ENCODE measurements at places on chromosomes 3 and 15.

GRCh38 chr3:16090706-16091105 is 83.8 kb upstream of the GALNT15 start:
- no peak for DNase-seq

GRCh38 chr3:49607105-49607591 is 52.9 kb downstream of the BSN start:
- DNase-seq: no peak

DNA sequence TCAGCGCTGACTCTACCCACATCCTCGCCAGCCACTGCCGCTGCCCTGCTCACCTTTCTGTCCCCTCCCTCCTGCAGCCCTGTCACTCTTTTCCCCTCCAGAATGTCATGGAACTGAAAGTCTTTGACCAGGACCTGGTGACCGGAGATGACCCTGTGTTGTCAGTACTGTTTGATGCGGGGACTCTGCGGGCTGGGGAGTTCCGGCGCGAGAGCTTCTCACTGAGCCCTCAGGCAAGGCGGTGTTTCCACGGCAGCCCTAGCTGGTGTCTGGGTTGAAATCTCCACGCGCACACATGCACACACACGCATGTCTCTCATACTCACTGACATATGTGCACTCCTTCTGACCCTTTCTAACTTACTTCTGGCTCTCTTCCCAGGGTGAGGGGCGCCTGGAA is 2.0 kb downstream of the PLA2G4B start:
- DNase-seq: no peak

- DNase-seq: no peak
These were observed 4.9 kb downstream of the LPP start for GRCh38 chr3:188158731-188159310.

DNA sequence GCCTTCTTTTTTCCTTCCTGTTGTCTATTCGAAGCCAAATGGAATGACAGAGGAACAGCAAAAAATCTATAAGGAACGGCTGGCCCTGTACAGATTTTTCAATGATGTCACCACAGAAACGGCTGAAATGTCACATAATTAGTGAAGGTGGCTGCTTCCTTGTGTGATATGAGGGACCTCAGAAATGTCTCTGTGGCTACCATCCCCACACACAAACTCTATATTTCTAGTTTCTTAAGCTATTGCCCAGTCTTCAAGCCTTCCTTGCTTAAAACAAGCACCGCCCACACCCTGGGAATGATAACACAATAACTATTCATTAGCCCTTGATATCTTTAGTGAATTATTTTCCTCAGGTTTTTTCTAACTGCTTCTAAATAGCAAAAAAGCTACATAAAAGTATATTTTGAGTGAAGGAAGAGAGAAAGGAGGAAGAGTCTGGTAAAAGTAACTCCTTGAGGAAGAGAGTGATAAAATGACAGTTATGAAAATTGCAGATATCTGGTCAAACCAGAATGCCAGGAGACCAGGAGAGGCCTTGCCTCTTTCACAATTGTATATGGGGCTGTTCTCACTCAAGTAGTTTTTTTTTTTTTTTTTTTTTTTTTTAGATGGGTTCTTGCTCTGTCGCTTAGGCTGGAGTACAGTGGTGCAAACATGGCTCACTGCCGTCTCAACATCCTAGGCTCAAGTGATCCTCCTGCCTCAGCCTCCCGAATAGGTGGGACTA is 38.7 kb downstream of the FMN1 start:
- DNase-seq: no peak

- no peak for DNase-seq
These were observed 93.4 kb upstream of the UMPS start for GRCh38 chr3:124636863-124637296.

GRCh38 chr3:72587282-72587681 is 261.0 kb downstream of the SHQ1 start:
- DNase-seq: no peak

DNA sequence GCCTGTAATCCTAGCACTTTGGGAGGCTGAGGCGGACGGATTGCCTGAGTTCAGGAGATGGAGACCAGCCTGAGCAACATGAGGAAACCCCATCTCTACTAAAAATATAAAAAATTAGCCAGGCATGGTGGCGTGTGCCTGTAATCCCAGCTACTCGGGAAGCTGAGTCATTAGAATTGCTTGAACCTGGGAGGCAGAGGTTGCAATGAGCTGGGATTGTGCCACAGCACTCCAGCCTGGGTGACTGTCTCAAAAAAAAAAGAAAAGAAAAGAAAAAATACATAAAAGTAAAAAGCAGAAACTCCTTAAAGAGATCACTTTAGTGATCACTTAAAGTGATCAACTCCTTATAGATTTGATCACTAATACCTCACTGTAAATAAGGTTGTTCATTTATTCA is 78.0 kb downstream of the GMPS start:
- no peak for DNase-seq

GRCh38 chr15:94040541-94041248 is 190.7 kb upstream of the MCTP2 start:
- no peak for DNase-seq

DNA sequence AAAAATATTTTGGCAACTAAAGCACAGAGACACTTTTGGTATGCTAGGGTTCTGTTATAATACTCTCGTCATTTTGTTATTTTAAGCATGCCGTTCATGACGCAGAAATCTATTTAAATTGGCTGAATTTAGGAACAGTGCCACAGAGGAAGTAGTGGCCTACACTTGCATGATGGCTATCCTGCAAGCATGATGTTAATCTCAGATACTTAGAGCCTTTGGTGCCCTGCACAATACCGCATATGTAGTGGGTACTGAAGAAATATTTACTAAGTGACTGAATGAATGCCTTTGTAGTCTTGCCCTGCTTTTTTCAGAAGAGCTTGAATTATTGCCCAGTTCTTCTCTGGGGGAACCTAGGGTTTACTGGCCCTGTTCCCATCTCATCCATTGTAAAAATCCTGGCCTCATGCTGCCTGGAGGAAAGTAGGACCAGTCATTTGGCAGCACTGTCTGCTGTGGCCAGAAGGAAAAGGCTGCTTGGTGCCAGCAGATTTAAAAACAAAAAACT is 79.0 kb downstream of the SERPINI1 start:
- DNase-seq: no peak

DNA sequence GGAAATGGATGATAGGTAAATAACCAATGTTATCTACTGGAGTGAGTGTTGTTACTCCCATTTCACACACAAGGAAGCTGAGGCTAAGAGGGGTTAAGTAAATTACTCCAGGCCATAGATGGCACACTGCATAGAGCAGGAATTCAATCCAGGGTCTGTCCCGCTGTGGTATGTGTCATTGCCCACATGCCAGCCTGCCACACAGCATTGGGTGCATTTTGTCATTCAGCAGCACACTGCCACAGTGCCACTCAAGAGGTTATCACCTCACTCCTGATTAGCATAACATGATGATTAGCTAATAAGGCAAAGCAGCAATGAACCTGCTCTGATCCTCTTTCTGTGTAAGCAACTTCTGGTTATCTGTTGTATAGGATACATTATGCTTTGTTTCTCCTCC is 157.4 kb upstream of the CTNNB1 start:
- DNase-seq: no peak

DNA sequence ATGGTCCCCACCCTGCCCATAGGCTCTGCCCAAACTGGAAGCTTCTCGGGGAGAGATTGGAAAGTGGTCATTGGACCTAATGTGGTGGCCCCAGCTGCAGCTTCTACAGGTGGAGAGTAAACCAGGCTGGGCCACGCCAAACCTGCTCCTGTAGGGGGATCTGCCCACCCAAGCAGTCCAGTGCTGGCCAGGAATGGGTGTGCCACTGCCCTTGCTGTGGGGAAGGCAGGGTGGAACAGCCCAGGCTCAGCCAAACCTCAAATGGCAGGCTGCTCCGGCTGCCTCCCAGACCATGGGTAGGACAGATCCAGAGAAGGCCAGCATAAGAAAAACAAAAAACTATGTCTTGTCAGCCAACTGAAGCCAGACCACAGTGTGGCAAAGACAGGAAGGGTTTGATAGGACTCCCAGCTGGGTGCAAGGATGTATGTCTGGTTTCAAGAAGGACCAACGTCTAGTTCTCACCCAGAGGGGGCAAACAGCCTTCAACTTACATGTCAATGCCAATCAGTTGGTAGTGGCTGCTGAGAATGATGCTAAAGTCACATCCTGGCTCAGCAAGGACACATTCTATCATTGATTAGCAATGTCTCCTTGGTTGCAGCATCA is 267.3 kb downstream of the UACA start:
- no peak for DNase-seq

DNA sequence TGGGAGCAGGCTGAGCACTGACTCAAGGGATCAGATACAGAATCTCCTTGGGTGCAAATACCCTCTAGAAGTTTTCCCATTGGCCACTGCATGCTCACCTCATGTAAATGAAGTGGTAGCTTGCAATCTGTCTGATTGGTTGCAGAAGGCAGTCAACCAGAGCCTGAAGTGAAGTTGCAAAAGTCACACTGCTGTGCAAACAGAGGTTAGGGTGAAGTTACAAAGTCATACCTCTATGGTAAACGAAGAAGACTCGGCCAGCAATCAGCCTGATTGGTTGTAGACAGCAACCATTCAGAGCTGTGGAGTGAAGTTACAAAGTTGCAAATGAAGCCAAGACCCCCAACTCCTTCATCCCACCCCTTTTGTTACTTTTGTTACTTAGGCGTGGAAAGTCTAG is 27.1 kb downstream of the STARD9 start:
- no peak for DNase-seq

DNA sequence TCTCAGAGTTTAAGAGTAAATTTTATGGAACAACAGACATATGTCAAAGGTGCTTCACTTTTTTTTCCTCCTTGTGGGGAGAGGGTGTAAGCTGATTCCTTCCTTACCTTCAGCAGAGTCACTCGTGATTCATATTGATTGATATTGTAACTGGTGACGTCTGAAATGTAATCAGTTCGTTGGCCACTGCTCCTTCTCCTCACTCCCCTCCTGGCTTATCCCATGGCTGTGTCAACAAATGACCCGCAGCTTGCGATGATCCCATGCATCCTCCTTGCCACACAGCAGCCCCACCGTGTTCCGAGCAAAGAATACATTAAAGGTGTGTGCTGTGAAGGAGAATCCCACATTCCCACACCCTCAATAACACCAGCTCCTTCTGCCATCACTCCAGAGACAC is 7.3 kb downstream of the MGLL start:
- DNase-seq: no peak

DNA sequence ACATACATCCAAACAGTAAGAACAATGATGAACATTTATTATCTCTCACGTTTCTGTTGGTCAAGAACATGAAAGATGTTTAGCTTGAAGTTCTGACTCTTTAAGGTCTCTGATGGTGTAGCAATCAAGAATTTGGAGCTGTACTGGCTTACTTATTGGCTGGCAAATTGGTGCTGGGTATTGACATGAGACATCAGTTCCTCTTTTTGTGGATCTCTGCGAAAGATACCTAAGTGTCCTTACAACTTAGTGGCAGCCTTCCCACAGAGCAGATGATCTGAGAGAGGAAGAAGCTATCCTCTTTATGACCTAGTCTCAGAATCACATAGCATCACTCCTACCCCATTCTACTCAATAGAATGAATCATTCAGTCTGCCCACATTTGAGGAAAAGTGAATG is 309.8 kb upstream of the DCBLD2 start:
- no peak for DNase-seq

GRCh38 chr3:156772588-156773206 is 53.5 kb upstream of the LEKR1 start:
- no peak for DNase-seq

DNA sequence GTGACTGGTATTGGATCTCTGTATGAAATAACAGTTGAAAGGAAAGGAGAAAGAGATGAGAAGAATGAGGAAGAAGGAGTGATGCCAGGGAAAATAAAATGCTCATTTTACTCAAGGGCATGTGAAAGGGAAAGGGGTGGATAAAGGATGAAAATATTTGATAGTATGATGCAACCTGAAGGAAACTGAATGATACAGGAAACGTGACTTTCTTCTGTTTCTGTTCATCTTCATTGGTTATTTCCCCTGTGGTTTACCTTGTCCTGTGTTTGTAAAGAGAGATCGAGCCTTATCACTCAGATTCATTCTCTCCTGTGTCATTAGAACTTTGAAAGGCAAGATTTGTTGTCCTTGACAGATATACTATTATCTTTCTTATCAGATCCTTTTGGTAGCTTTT is 243.6 kb upstream of the SLITRK3 start:
- peak; percentile 0 for DNase-seq

- DNase-seq: no peak
These were observed 20.2 kb downstream of the ARNT2 start for GRCh38 chr15:80424381-80424780.

DNA sequence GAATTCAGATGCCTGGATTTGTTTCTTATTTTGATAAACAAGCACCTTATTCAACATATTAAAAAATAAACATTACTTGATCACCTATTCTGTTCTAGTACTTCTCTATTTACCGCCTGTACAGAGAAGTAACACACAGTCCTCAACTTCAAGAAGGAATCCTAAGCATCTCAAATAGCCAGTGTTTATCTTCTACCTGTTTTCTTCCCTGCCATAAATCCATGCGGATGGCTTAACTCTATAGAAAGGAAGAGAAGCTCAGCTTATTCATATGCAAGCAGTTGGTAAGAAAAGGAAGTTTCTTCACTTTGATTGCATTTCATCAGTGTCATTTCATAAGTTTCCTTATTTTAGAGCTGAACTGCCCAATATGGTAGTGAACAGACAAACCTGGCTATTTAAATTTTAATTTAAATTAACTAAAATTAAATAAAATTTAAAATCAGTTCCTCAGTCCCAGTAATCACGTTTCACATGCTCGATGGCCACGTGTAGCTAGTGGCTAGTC is 210.0 kb upstream of the PEX5L start:
- no peak for DNase-seq

DNA sequence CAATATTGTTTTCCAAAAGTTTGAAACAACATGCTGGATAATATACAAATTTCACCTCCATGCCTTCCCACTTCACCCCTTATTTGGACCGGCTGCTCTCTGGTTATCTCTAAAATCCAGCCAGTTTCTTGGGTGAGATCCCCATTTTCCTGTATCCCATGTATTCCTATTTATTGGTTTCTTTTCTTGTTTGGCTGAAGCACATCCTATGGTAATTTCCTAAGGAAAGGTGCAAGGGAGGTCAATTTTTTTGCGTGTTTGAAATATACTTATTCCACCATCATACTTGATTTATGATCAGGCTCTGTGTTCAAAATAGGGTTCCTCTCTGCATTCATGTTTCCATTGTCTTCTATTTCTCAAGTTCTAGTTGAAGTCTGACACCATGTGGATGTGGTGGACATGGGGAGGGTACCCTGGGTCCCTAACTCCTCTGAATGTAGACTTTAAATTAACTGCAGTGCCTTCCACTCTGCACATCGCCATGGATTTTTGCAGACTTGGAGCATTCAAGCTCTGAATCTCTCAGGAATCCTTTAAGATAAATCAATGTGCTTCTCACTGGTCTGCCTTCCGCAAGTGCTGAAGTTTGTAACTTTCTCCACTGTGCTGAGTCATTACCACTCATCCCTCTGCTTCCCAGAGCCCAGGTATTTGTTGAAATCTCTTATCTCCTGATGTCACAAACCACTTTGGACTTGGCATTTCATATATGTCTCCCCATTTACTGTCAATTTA is 52.1 kb upstream of the TLE3 start:
- no peak for DNase-seq

- DNase-seq: no peak
These were observed 66.8 kb downstream of the TRIM71 start for GRCh38 chr3:32884591-32884990.

- DNase-seq: peak; percentile 27
These were observed 1.9 kb downstream of the UQCRC1 start for GRCh38 chr3:48607519-48607918.
